Caco-2 (cell line): ENCODE measurements at places on chromosomes 16 and 17. TPM values are rescaled to one million over a fixed set of nuclear protein-coding genes. Genes with fewer than 3 reads are reported as not detected.

GRCh38 chr16:84068783-84069462 is 26.3 kb upstream of the SLC38A8 start:
- no peaks in the 10 kb centered on the region for H3K4me1 ChIP-seq
- H3K4me3 ChIP-seq: no peak overlapping the region
- no peak for DNase-seq
- peaks cover 6% of the 10 kb centered on the region for H3K36me3 ChIP-seq
- H3K27me3 ChIP-seq: no peaks in the 10 kb centered on the region

DNA sequence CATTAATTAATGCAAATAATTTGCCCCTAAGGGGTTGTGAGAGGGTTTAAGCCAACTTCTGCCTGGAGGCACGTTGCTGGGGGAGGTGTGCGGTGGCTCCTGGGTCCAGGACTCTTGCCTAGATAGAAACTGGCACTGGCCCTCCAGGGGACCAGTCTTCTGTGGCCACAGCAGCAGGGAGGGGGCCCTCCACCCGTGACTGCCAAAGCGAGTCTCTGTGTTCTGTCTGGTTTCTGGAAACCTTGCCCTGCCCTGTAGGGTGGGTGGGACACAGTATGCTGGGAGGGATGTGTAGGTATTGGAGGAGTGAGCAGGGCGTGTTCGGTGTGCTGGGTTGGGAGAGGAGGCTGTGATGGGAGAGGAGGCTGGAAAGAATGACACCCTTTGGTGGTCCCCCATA is 78.8 kb downstream of the TBC1D16 start:
- peak; percentile 27 for DNase-seq
- no peaks in the 10 kb centered on the region for H3K27me3 ChIP-seq
- peak overlapping the region; percentile 24 for H3K27ac ChIP-seq
- peaks cover 31% of the 10 kb centered on the region for H3K4me1 ChIP-seq

The PRR29 gene
- not detected in 2 replicates for total RNA-seq

The TMEM100 gene
- total RNA-seq: not detected in 2 replicates
